T1000 (cell line): ENCODE measurements at places on chromosomes 5 and 9.
A peak's percentile ranks its signal among the peaks of the same experiment; 100 is the strongest.

DNA sequence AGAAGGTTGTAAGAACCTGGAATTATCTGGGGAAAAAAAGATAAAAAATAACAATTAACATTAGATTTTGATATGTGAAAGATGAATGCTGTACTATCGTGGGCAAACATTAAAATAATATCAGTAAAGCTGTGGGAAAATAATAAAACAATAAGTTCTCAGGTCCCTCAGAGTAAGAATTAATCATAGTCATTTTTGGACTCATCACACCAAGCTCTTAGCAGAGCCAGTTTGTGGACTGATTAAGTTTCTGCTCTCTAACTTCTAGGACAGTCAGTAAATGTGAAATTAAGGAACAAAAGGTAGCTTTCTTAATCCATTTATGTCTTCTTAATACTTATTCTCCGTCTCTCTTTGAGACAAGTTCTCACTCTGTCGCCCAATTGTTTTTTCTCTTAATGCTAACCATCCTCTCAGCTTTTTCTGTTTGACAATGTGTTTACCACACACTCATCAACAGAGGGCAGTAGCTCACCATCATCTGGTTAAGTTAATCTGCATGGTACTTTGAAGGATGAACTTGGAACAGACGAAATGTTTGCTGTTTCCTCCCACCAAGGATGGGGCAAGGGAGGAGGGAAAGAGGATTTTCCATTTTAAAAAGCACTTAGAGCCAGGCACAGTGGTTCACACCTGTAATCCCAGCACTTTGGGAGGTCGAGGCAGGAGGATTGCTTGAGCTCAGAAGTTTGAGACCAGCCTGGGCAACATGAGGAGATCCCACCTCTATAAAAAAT, 5.3 kb upstream of the ACO1 start:
- peak; percentile 32 for DNase-seq

- no peak for DNase-seq
Observed at GRCh38 chr9:126721564-126721981, 83.3 kb upstream of the ZBTB43 start.

- no peak for DNase-seq
Observed at GRCh38 chr9:84738353-84738752, 68.8 kb downstream of the NTRK2 start.

DNA sequence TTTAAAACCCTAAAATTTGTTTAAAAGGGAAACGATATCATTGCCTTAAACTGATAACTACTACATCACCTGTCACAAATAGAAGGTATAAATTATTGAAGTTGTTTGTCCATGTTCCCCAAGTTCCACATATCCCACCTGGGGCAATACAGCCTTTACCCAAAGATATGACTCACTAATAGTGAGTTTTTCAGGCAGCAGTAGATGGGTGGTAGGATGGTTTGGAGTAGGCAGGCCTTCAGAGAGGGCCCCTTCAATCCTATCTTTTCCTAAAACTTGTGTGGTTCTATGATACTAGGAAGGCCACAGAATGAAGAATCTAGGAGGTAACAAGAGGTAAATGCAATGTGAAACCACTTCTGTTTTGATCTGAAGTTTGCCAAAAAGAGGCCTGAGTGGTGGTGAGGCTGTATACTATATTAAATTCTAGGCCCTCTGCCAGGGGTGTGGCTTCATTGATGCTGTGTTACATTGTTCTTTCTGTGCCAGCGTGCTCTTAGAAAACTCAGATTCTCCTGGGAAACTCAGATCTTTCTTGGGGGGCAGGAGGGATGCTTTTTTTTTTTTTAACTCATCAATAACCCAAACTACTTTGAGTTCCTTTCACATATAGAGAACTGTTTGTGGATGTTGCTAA, 7.2 kb downstream of the CYSTM1 start:
- DNase-seq, result no peak

GRCh38 chr5:59559847-59560246, 333.7 kb downstream of the PDE4D start:
- DNase-seq, result no peak

DNA sequence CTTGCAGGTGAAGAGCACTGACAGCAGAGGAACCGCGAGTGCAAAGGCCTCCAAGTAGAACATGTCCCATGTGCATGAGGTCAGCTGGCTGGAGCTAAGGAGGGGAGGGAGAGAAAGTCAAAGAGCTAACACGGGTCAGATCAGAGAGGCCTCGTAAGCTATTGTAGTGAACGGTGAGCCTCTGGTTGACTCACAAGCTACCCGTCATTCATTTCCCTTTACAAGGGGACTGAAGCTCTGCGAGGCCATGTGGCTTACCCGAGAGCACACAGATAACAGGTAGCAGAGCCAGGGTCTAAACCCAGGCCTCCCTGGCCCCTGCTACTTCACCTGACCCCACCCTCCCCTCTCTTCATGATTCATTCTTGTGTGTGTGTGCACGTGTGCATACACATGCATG, 152.7 kb upstream of the ADRA1B start:
- no peak for DNase-seq

DNA sequence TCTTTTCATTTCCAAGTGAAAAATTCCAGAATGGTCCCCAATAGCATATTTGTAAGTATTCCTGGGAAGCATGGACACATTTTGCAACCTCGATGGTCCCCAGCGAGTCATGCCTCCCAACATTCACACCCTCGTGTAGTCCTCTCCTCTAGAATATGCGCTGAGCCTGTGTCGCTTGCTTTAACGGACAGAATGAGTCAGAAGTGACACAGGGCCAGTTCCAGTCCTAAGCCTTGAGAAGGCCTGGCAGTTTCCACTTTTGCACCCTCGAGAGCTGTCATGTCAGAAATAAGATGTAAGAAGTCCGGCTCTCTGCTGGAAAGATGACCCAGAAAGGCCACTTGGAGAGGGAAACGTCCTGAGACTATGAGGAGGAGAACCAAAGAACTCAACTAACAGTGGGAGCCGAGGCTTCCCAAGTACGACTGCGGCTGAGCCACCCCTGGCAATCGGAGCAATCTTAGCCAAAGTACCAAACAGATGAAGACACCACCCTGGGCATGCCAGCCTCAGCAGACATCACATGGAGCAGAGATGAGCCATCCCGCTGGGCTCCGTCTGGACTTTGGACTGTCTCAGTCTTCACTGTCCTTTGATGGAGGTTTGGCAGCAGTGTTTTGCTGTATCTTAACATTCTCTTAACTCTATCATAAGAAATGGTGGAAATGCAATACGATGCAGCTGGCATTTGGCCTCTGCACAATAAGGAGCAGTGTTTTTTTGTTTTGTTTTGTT, 42.6 kb upstream of the GFPT2 start:
- DNase-seq, result no peak

- DNase-seq, result no peak
Observed at GRCh38 chr9:124282442-124283227, 24.9 kb downstream of the NEK6 start.

DNA sequence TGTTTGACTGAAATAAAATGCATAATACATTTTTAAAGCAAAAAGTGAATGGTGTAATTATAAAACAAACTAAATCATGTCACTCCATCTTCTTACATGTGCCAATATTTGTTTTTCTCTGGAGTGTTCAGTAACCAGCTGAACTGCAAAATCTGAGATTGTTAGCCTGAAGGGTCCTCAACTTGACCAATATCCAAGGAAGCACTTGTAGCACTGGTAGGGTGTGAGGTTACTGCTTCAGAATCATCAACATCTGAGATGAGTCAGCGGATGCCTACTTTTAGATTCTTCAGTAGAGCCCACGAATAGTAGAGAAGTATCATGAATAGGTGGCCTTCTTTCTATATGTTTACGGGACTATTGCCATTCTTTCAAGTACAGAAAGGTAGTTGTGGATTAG, 226.7 kb downstream of the TLE4 start:
- DNase-seq, result no peak
